RPMI7951 (cell line): ENCODE measurements at places on chromosomes 4 and X. TPM values are rescaled to one million over a fixed set of nuclear protein-coding genes. Genes with fewer than 3 reads are reported as not detected.

- peak; percentile 3 for DNase-seq
These were observed 8.4 kb upstream of the VSIG1 start for GRCh38 chrX:108036298-108036973.

- no peak for DNase-seq
These were observed 12.5 kb downstream of the SYTL5 start for GRCh38 chrX:38018766-38019425.

NPY2R gene
- not detected in 2 replicates for total RNA-seq

STPG2 gene
- not detected in 2 replicates for total RNA-seq

- no peak for DNase-seq
These were observed 70.7 kb downstream of the ARHGEF38 start for GRCh38 chr4:105623099-105623498.

SHROOM4 gene
- total RNA-seq: 0.29 and 0.36 TPM in 2 replicates

GYPB gene
- not detected in 2 replicates for total RNA-seq

ITM2A gene
- 0.12 TPM in 1 of 2 replicates, not detected in the other for total RNA-seq

HHIP gene
- total RNA-seq: 0.49 and 0.96 TPM in 2 replicates

DNA sequence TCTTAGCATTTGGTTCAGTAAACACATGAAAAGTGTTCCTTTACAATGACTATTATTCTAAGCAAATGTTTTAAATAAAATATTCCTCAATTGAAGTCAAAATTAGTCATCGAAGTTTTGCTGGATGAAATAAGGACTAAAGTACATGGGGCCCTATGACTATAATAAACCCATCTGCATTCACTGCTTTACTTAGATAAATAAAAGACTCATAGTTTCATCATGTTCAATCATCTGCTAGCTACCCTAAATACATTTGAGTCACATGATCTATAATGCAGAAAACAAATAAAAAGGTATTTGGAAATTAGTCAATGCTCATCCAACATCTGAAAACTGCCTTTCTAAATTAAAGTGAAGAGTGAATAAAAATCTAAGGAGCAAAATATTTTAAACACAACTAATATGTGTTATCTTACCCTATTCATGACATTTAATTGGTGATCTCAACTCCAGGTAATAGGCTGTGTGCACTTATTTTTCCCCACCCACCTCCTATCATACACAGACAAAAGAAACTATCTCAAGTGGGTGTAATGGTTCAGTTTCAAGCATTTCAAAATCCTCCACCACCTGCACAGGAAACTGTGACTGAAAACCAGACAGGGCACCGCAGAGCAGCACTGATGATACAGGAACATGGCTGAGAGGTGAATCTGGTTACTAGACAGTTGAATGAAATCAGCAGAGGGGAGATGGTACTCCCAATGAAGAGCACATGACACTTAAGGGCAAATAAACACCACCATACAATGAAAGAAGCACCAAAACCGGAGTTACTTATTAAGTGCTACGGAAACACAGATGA is 78.6 kb downstream of the CAMK2D start:
- DNase-seq: no peak

GRCh38 chr4:123449780-123450179 is 53.2 kb downstream of the SPRY1 start:
- peak; percentile 57 for DNase-seq

ZNF518B gene
- total RNA-seq: 16.3 and 28.6 TPM in 2 replicates

FAM184B gene
- total RNA-seq: under 0.01 TPM in 2 replicates
